ENCODE measurements at places on chromosomes 2 and 18. TPM values are rescaled to one million over a fixed set of nuclear protein-coding genes. Genes with fewer than 3 reads are reported as not detected.
A peak's percentile ranks its signal among the peaks of the same experiment; 100 is the strongest.

Gene RAB12
- polyA plus RNA-seq = 40.8 TPM

Gene POTEI
- polyA plus RNA-seq = not detected

Gene UGT1A5
- not detected for polyA plus RNA-seq

Gene QPCT
- polyA plus RNA-seq = 3.5 TPM

Gene ARHGEF4
- polyA plus RNA-seq = 3.2 TPM

Gene GREB1L
- polyA plus RNA-seq = 8.0 TPM

Gene MYO3B
- not detected for polyA plus RNA-seq

DNA sequence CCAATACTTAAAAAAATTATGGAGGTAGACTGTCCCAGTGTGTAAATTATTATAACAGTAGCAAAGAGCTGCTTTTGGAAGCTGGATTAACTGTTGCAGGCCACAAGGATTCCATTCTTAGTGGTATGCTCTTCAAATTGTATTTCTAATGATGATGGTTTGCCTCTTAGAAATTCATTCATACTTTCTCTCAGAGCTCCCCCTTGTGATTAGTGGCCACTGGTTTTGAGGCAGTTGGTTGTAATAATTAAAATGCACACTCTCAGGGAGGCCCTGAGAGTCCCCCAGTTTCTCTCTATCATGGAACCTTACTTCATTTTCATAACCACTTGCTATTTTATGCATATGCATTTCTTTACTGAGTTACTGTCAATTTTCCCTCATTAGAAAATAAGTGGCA is 122.5 kb downstream of the PLA2R1 start:
- no peaks in the 10 kb centered on the region for H3K36me3 ChIP-seq
- H3K27me3 ChIP-seq = no peaks in the 10 kb centered on the region
- H3K27ac ChIP-seq = no peak overlapping the region
- DNase-seq = no peak
- H3K4me1 ChIP-seq = no peaks in the 10 kb centered on the region
- H3K4me3 ChIP-seq = no peak overlapping the region

GRCh38 chr2:214578442-214578841 is 167.6 kb downstream of the VWC2L start:
- H3K36me3 ChIP-seq = no peaks in the 10 kb centered on the region
- no peaks in the 10 kb centered on the region for H3K4me1 ChIP-seq
- DNase-seq = no peak
- H3K27ac ChIP-seq = no peak overlapping the region

DNA sequence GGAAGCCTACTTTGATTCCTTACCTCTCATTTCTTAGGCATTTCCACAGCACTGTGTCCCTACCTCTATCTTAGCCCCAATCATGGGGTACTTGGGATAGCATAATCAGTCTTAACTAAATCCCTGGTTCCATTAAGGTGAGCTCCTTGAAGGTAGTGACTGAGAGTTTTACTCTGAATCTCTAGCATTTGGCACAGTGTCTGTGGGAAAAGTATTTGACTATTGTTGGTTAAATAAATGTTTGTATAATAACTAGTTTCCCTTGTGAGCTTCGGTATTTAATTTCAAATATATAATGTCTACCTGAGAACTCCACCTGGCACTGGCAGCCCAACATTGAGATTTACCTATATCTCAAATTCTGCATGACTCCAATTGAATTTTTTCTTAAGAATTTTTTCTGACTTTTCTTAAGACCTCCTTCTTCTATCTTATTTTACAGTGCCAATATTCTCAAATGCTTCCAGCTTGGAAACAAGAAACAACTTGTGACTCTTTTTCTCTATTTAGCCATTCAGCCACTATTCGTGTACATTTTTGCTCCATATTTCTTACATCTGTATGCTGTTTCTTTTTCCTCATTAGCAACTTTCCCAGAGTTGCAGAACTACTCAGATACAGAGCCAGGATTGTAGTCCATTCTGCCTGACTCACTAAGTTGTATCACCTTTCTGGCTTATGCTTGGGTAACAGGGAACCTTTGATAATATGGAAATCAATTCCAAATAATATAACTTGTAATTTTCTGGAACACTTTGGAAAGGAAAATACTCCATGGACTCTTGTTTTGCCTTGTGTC is 214.0 kb upstream of the NT5C1B start:
- H3K4me3 ChIP-seq = no peak overlapping the region
- DNase-seq = no peak
- no peak overlapping the region for H3K27ac ChIP-seq
- no peaks in the 10 kb centered on the region for H3K4me1 ChIP-seq
- H3K27me3 ChIP-seq = no peaks in the 10 kb centered on the region

GRCh38 chr2:201432038-201432620 is 19.1 kb downstream of the TRAK2 start:
- no peaks in the 10 kb centered on the region for H3K36me3 ChIP-seq
- peak overlapping the region; percentile 47 for H3K27ac ChIP-seq
- H3K27me3 ChIP-seq = no peaks in the 10 kb centered on the region
- no peak for DNase-seq
- H3K4me3 ChIP-seq = no peak overlapping the region
- peaks cover 65% of the 10 kb centered on the region for H3K4me1 ChIP-seq

- peaks cover 100% of the 10 kb centered on the region for H3K4me1 ChIP-seq
- no peak for DNase-seq
- no peaks in the 10 kb centered on the region for H3K36me3 ChIP-seq
- no peak overlapping the region for H3K27ac ChIP-seq
- no peaks in the 10 kb centered on the region for H3K27me3 ChIP-seq
- H3K4me3 ChIP-seq = no peak overlapping the region
Measured at GRCh38 chr2:54584598-54584997, 128.5 kb downstream of the SPTBN1 start.

GRCh38 chr2:224027931-224028330 is 11.2 kb downstream of the SERPINE2 start:
- H3K27ac ChIP-seq = no peak overlapping the region
- DNase-seq = no peak
- H3K36me3 ChIP-seq = no peaks in the 10 kb centered on the region
- H3K4me3 ChIP-seq = no peak overlapping the region
- no peaks in the 10 kb centered on the region for H3K27me3 ChIP-seq
- H3K4me1 ChIP-seq = peaks cover 9% of the 10 kb centered on the region

GRCh38 chr2:15940661-15941480 is 521 bp downstream of the MYCN start:
- peaks cover 4% of the 10 kb centered on the region for H3K4me1 ChIP-seq
- peak; percentile 7 for DNase-seq
- peaks cover 38% of the 10 kb centered on the region for H3K27me3 ChIP-seq
- H3K4me3 ChIP-seq = peak overlapping the region; percentile 57
- no peak overlapping the region for H3K27ac ChIP-seq
- peaks cover 9% of the 10 kb centered on the region for H3K36me3 ChIP-seq

GRCh38 chr2:135050684-135051083 is 1.4 kb upstream of the RAB3GAP1 start:
- H3K36me3 ChIP-seq = no peaks in the 10 kb centered on the region
- H3K27me3 ChIP-seq = no peaks in the 10 kb centered on the region
- peak overlapping the region; percentile 34 for H3K27ac ChIP-seq
- H3K4me3 ChIP-seq = no peak overlapping the region

DNA sequence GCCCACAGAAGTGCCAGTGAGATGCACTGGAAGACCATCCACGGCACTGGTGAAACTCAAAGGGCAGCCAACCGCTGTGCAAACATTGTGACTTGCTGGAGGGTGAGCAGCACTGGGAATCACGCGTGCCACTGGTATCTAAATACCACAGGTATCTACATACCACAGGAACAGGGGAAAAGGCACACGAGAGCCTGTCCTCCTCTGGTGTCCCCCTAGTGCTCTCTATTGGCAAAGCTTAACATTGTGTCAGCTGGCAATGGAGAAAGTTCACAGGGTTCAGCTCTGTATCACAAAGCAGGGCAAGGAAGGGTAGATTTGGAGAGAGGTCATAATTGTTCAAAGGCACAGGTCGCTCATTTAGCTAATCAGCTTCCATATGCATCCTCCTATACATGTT is 12.6 kb upstream of the SEC11C start:
- DNase-seq = no peak
- H3K4me1 ChIP-seq = no peaks in the 10 kb centered on the region
- H3K27me3 ChIP-seq = peaks cover 54% of the 10 kb centered on the region
- no peak overlapping the region for H3K4me3 ChIP-seq
- no peaks in the 10 kb centered on the region for H3K36me3 ChIP-seq

GRCh38 chr2:108330979-108331378 is 42.3 kb downstream of the SULT1C2 start:
- DNase-seq = no peak
- H3K4me1 ChIP-seq = no peaks in the 10 kb centered on the region
- H3K4me3 ChIP-seq = no peak overlapping the region
- no peak overlapping the region for H3K27ac ChIP-seq
- H3K36me3 ChIP-seq = no peaks in the 10 kb centered on the region

- no peak for DNase-seq
- no peaks in the 10 kb centered on the region for H3K36me3 ChIP-seq
- H3K4me3 ChIP-seq = no peak overlapping the region
- H3K27ac ChIP-seq = no peak overlapping the region
Measured at GRCh38 chr2:99845296-99845695, 297.1 kb downstream of the AFF3 start.

DNA sequence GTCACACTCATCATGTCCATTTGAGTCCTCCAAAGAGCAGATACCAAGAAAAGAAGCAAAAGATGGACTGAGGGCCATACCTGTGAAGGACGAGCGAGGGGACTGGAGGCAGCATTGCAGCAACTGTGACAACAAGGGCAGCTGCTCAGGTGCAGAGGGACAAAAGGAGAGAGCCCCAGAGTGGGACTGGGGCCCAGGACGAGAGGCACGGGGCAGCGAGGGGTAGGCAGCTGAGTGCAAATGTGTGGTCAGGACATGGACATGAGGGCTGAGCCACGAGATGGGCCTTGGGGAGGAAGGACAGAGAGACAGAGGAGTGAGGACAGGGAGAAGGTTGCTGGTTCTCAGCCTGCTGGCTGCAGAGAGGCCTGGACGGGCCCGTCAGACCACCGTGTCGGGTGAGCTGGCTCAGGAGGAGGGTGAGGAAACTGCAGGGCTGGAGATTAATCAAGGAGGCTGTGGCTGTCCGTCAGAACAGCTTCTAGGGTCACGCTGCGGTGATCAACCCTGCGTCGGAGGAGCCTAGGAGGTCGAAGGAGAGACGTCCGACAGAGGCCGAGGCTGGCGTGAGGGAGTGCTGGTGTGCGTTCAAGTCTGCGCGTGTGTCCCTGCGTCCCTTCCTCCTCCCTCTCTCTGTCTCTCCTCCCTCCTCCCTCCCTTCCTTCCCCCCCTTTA is 206.8 kb upstream of the HDAC4 start:
- no peak for DNase-seq
- peaks cover 67% of the 10 kb centered on the region for H3K27me3 ChIP-seq
- no peak overlapping the region for H3K27ac ChIP-seq
- no peak overlapping the region for H3K4me3 ChIP-seq
- no peaks in the 10 kb centered on the region for H3K4me1 ChIP-seq

DNA sequence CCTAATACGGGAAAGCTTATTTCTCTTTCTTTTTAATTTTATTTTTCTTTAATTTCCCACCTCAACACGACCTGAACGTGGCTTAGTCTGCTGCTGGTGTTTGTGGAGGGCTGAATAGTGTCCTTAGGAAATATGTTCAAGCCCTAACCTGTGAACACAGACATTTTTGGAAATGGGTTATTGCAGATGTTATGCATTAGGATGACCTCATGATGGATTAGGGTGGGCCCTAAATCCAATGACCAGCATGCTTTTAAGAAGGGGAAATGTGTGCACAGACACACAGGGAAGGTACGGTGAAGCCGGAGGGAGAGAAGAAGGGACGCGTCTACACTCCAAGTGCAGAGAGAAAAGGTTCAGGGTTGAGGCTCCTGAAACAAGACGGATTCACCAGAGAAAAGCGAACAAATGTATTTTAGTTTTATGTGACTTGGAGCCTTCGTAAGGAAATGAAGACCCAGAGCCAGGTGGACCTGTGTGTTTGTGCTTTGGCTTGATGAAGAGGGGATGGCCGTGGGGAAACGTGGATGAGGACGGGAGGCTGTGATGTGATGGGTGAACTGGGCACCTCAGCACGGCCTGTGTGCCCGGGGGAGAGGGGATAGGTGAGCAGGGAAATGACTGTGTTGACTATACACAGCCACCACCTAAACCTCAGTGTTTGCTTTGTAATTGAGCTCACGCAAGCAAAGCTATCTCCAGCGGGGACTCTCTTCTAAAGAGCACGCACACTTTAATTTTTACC is 37.5 kb downstream of the RTP5 start:
- no peaks in the 10 kb centered on the region for H3K36me3 ChIP-seq
- no peaks in the 10 kb centered on the region for H3K4me1 ChIP-seq
- no peak overlapping the region for H3K27ac ChIP-seq
- no peak overlapping the region for H3K4me3 ChIP-seq
- H3K27me3 ChIP-seq = peaks cover 25% of the 10 kb centered on the region

- H3K4me3 ChIP-seq = no peak overlapping the region
- H3K4me1 ChIP-seq = peaks cover 20% of the 10 kb centered on the region
- H3K36me3 ChIP-seq = no peaks in the 10 kb centered on the region
- DNase-seq = no peak
Measured at GRCh38 chr18:36427369-36427768, 129.9 kb downstream of the FHOD3 start.

- no peaks in the 10 kb centered on the region for H3K27me3 ChIP-seq
- DNase-seq = no peak
- H3K4me3 ChIP-seq = no peak overlapping the region
- peaks cover 5% of the 10 kb centered on the region for H3K4me1 ChIP-seq
- no peak overlapping the region for H3K27ac ChIP-seq
Measured at GRCh38 chr2:235937087-235937486, 231.1 kb downstream of the GBX2 start.

GRCh38 chr2:32805104-32806095 is 141.4 kb upstream of the LTBP1 start:
- DNase-seq = no peak
- peaks cover 23% of the 10 kb centered on the region for H3K4me1 ChIP-seq
- no peaks in the 10 kb centered on the region for H3K27me3 ChIP-seq
- peak overlapping the region; percentile 57 for H3K27ac ChIP-seq
- H3K36me3 ChIP-seq = no peaks in the 10 kb centered on the region

- H3K27me3 ChIP-seq = peaks cover 10% of the 10 kb centered on the region
- no peaks in the 10 kb centered on the region for H3K36me3 ChIP-seq
- H3K27ac ChIP-seq = no peak overlapping the region
- peak; percentile 55 for DNase-seq
- H3K4me1 ChIP-seq = no peaks in the 10 kb centered on the region
Measured at GRCh38 chr2:238947920-238948710, 100.2 kb downstream of the TWIST2 start.

- H3K27ac ChIP-seq = no peak overlapping the region
- no peaks in the 10 kb centered on the region for H3K4me1 ChIP-seq
- DNase-seq = no peak
- no peaks in the 10 kb centered on the region for H3K27me3 ChIP-seq
Measured at GRCh38 chr18:73563901-73564472, 583.6 kb downstream of the FBXO15 start.

DNA sequence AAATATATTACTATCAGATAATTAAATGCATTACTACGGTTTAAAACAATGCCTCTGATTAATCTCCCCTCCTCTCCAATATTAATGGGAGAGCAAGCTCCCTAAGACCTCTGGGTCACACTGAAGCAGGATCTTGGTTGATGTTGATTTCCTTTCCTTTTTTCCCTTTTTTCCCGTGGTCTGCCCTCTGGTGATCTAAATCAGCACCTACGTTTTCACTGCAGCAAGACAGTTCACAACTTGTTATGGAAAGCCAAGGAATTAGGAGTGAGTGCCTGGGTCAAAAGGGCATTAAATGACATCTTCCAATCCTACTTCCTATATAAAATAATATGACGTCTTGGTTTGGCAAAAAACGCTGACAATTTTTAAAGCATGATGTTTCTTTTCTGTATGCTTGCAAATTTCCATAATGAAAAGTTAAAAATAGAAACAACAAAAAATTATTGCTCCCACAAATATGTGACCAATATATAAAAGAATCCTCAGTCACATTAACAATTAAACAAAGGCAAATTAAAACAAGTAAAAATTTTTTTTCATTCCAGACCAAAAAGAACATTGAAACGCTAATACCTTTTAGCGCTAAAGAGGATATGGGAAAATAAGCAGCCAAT is 7.9 kb upstream of the CFAP36 start:
- DNase-seq = no peak
- H3K4me3 ChIP-seq = no peak overlapping the region
- H3K36me3 ChIP-seq = no peaks in the 10 kb centered on the region
- no peaks in the 10 kb centered on the region for H3K27me3 ChIP-seq
- H3K27ac ChIP-seq = no peak overlapping the region
